ENCODE measurements at places on chromosomes 16 and 17.

DNA sequence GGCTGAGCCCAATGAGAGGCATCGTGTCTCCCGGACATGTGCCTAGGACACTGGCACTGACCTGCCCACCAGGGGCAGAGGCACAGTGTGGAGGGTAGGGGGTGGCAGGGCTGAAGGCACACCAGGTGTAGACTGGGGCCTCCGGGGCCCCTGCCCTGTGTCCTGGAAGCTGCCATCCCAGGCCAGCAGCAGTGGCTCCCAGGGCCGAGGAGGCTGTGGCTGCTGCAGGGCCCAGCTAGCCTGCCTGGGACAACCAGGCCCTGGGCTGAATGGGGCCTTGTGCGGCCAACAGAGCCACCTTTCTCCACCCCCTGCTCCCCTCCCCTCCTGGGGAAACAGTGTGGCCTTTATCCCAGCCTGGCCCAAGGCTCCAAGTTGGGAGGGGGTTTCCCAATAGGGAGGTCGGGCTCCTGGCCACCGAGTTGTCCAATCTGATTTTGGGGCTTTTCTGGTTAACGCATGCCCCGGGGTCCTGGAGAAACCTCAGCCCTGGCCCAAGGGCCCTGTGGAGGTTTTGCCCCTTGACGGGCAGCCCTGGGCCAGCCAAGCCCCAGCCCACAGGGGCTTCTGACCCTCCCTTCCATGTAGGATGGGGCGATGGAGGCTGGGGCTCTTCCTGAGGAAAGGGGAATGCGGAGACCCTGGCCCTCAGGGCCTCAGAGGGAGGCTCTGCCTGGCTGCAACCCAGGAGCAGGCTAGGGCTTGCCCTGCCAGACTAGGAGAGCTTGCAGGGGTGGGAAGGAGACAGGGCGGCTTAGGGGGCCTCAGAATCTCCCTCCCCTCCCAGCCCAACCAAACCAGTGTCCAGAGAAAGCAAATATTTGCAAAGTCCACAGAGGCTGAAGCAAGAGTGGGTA is 4.2 kb downstream of the MTSS2 start:
- peak; percentile 63 for DNase-seq

DNA sequence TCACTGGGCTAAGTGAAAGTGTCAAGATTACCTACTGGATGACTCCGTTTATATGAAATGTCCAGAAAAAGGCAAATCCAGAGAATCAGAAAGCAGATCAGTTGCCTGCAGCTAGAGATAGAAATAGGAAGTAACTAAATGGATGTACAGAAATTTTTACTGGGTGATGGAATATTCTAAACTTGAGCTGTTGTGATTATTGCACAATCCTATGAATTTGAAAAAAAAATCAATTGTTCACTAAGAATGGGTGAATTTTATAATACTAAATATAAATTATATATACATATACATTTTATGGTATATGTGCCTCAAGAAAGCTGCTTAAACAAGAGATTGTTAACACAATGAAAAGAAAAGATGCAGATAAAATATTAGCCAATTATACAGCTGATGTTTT is 181.1 kb upstream of the C16orf82 start:
- no peak for DNase-seq

- peak; percentile 99 for DNase-seq
Measured at GRCh38 chr16:84504420-84505248, at the start of gene MEAK7. MEAK7 (minus strand) TSS chr16:84504659; CDS start chr16:84498086, 6,573 bp downstream.

- no peak for DNase-seq
Measured at GRCh38 chr16:75048054-75048453, 49.2 kb downstream of the ZNRF1 start.

DNA sequence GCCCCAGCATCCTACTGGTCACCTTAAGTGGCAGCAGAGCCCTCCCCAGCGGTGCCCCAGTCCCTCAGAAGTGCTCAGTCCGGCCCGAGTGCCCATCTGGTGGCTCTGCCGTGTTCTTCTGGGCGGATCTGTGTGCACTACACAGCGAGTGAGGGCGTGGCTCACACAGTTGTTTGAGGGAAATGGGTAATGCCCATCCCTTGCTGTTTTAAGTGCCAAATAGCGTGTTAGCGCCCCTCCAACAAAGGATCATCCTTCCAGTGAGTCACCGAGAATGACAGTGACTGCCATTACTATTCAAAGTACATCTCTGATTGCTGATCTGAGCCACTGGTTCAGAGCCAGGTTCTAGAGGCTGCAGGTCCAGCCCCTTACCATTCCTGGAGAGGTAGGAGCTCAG is 152.0 kb downstream of the LGALS9B start:
- no peak for DNase-seq

- no peak for DNase-seq
Measured at GRCh38 chr17:46044286-46044928, 45.4 kb downstream of the STH start.

- peak; percentile 11 for DNase-seq
Measured at GRCh38 chr17:17082878-17083277, 40.6 kb downstream of the MPRIP start.

- no peak for DNase-seq
Measured at GRCh38 chr17:67477687-67478086, 100.6 kb downstream of the PITPNC1 start.

GRCh38 chr16:85329059-85329812 is 217.0 kb upstream of the CIBAR2 start:
- DNase-seq = no peak

GRCh38 chr16:62954144-62955032 is 918.1 kb upstream of the CDH8 start:
- DNase-seq = no peak

- no peak for DNase-seq
Measured at GRCh38 chr16:76749780-76750375, 441.1 kb upstream of the MON1B start.

DNA sequence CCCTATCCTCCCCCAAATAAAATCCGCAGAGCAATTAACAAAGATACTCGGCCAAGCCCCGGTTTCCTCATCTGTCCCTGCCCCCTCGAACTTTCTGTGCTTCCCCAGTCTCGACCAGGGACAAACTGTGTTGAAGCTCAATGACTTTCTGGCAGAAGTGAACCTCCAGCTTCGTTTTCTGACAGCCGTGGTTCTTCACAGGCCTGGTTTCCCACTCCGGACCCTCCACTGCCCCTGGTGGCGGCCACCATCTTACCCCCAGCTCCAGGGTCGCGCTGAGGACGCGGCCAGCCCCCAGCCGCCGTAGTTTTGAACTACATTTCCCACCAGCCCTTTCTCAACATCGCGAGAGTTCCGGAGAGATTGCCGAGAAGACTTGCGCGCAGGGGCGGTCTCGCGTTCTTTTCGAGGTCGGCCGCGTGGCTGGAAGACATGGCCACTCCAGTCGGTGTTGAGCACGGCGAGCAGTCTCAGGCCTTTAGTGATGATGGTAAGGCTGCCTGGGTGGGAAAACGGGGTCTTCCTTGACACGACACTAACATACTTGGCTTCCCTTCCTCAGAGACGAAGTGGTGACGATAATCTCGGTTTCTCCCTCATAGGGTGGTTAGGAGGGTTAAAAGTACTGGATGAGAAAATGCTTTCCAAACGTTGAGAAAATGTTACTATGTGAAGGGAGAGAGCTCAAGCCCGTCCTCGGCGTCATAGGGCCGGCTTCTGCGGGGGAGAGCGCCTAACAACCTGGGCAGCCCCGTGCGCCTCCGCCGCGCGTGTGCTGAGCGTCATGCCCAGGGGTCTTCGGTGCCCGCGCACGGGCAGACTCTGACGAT is 17.7 kb downstream of the PRCD start:
- DNase-seq = peak; percentile 94

DNA sequence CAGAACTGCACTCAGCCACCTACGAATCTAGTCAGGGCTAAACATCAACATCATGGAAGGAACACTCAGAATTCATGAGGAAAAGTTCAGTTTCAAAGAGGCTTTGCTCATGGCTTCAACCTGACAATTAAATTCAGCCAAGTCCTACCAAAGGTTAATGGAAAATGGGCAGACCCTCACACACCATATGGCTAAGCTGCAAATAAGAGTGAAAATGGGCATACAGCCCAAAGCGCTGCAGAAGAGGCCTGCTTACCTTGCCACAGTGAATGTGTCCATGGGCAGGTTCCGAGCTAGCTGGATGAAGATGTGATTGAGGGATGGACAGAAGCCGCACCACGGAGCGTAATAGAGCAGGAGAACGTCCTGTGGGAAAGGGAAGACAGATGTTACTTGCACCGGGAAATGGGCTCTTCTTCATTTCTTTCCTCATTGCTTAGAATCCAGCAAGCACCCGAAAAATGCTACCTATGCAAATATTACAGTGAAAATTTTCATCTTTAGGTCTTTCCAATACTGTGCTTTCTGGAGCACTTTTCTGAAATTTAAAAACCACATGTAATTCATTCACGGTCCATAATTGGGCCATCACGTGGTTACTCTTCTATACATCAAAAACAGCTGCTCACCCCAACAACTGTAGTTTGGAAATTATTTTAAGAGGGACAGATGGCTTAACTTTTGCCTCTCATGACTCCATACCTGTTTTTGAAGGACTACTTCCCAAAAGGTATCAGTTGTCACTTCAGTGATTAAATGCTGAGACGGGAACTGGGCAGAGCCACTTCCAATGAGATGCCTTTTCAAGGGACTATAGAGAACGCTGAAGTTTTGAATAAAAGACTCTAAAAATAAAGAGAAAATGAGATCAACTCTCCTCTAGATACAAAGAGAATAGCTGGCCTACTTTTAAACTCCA is 19.6 kb downstream of the SNN start:
- peak; percentile 33 for DNase-seq

DNA sequence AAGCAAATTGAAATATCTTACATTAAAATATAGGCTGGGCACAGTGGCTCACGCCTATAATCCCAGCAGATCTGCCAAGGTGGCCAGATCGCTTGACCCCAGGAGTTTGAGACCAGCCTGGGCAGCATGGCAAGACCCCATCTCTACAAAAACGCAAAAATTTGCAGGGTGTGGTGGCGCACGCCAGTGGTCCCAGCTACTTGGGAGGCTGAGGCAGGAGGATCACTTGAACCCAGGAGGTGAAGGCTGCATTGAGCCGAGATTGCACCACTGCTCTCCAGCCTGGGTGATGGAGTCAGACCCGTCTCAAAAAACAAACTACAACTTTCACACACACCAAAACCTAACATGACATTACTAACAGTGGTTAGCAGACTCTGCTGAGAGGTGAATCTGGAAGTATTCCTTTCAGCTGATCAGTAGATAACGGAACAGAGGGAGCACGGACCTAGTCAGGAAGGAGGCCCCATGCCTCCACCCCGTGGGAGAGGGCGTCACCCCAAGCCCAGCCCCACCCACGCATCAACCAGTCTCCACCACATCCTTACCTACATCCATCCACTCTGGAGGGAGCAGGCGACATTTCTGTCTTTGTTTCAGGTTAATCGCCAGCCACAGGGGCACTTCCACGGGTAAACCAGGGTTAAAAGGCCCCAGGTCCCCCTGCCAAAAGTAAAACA is 1.7 kb downstream of the GINS2 start:
- peak; percentile 27 for DNase-seq

- no peak for DNase-seq
Measured at GRCh38 chr16:79608976-79609375, 8.4 kb upstream of the MAF start.

GRCh38 chr17:41648411-41649195 is 24.2 kb upstream of the KRT17 start:
- DNase-seq = peak; percentile 86

GRCh38 chr16:22912654-22913053 is 98.7 kb downstream of the HS3ST2 start:
- DNase-seq = no peak

DNA sequence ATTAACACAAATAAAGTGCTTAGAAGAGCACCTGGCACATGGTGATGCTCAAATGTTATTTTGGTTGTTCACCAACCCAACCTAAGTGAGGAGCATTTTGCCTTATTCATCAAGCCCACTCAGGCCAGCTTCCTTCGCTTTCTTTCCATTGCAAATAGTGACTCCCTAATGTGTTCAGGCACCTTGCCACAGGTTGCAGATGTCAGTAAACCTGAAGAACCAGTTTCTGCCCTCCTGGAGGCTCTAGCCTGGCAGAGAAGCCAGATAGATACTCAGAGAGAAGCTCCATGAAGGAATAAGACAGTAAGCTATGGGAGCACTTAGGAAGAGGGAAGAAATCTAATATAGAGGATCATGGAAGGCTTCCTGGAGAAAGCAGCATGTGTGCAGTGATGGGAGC is 23.9 kb downstream of the GPR139 start:
- no peak for DNase-seq

- no peak for DNase-seq
Measured at GRCh38 chr17:32268734-32269288, 3.2 kb downstream of the RHBDL3 start.

DNA sequence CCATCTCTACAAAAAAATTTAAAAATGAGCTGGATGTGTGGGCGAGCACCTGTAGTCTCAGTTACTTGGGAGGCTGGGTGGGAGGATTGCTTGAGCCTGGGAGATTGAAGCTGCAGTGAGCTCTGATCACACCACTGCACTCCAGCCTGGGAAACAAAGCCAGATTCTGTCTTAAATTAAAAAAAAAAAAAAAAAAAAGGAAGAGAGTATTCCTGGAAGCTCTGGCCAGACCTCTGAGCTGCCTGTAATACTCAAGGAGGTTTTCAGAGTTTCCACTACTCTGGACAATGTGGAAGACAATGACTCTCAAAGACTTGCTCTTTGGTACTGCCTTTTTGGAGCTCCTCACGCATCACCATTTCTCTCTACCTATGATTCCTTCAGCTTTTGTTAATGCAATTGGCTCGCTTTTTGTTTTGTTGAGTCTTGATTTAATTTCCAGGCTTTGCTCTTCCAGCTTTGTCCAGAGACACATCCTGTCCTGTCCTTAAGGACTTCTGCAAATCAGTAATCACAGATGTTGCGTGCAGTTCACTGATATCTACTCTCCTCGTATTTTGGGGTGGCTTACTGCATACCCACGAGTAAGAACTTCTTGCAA is 10.8 kb downstream of the CHD9 start:
- no peak for DNase-seq

DNA sequence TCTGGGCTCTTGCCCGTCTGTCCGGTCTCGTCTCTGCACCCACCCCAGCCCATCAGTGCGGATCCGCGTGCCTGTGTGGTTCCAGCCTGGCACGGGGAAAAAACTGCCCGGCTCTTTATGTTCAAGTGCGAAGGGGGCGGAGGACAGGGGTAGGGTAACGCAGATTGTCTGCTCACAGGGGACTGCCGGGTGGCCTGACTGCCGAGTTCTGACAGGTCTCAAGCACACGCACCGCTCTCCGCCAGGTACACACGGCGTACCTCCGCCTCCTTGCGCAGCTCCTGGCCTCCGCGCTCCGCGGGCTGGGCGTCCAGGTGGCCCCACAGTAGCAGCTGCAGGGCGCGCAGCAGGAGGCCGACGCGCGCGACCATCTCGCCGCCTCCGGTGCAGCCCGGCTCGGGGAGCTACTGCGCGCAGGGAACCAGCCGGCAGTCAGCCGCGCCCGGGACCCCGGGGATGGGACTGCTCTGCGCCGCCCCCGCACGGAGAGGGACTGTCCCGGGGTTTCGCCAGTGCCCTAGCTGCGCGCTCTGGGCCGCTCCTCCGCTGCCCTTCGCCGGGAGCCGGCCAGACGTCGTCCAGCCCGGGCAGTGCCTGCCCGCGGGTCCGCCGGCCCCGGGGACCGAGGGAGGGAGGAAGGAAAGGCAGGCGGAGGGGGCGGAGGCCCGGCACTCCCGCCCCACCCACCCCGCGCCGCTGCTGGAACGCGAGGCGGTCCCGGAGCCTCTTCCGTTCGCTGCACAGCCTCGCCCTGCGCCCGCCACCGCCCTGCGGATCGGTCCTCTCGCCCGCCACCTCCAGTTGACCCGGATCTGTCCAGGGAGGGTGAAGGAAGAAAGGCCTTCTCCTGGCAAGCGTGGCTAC is at the start of gene MMP28:
Gene MMP28 (minus strand): TSS at position 635 of the 864 bp plus-strand sequence. CDS start 264 bp downstream, at position 371.
- DNase-seq = peak; percentile 43

- DNase-seq = no peak
Measured at GRCh38 chr17:41521574-41522261, 3.0 kb upstream of the KRT15 start.
